ENCODE measurements at places on chromosomes 11 and 22.

DNA sequence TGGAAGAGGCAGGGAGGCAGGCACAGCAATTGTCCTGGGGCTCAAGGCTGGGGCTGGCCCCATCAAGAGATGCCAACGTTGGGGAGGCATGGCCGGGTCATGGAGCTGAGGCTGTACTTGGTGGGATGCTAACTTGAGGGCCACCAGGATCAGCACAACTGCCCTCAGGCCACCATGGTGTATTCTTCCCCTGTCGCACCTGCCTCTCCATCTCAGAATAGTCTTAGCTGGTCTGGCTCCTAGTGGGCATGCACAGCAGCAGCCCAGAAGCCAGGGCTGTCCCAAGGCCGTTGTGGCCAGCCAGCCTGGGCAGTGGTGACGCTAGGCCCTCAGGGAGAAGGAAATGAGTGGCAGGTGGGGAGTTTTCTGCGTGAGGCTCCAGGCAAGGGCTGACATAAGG, 91.3 kb downstream of the DHCR7 start:
- no peak for DNase-seq

DNA sequence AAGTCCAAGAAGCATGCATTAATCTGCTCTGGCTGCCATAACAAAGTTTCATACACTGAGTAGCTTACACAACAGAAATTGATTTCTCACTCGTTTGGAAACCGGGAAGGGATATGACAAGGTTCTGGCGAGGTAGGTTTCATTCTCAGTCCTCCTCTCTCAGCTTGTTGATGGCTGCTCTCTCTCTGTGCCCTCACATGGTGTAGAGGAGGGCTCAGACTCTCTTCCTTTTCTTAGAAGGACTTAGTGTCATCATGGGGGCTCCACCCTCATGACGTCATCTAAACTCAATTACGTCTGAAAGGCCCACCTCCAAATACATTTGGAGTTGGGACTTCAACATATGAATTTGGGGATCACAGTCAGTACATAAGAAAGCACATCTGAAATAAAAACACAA, 18.6 kb downstream of the GLYATL1 start:
- DNase-seq, result no peak

DNA sequence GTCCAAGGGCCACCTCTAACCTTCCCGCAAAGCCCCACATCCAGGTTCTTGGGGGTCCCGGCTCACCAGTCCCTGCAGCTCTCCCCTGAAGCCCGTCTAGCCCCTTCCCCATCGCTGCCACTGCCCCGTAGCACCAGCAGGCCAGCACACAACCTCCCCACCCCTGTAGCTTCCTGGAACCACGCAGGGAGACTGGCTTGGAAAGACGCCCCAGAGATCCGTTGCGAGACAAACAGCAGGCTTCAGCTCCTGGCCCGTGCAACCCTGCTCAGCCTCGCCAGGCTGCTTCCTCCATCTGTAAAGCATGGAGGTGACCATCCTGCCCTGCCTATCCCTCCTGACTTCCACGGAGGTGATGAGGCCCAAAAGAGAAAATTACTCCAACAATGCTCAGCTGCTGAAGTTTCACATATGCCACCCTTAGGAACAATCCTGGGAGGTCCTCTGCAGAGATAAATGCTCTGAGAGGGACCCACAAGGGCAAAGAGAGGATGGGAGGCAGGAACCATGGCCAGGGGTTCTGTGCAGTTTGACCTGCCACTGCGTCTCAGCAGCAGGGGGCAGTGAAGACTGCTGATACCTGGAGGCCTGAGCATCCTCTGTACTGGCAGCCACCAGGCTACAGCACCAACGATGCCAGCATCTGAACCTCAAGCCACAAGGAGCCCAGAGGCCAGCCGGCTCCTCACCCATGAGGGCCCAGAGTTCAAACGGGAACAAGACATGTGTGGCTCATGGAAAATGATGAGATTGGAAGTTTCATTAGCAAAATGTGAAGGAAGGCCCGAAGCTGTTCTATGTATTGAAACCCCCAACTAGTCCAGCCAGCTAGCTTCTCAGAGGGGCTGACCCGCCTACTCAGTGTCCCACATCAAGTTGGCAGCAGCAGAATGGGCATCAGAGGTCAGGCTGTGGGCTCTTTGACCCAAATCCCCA, 16.1 kb downstream of the DGCR2 start:
- DNase-seq, result no peak

DNA sequence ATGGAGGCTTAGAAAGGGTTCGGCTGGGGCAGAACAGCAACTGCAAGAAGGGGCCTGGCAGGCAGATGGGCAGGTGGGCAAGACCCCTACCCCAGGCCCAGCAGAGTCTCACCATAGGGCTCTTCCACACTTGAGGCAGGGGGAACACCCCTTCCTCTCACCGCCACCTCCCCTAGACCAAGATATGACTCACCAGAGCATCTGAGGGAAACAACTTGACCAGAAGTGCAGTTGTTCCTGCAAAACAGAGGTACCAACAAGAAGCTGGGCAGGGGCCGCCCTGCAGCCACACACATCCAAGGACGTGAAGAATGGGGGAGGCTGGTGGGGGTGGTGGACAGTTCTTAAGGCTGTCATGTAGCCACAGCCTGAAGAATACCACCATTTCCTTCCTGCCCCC, 10.9 kb downstream of the TMPRSS5 start:
- DNase-seq, result no peak

DNA sequence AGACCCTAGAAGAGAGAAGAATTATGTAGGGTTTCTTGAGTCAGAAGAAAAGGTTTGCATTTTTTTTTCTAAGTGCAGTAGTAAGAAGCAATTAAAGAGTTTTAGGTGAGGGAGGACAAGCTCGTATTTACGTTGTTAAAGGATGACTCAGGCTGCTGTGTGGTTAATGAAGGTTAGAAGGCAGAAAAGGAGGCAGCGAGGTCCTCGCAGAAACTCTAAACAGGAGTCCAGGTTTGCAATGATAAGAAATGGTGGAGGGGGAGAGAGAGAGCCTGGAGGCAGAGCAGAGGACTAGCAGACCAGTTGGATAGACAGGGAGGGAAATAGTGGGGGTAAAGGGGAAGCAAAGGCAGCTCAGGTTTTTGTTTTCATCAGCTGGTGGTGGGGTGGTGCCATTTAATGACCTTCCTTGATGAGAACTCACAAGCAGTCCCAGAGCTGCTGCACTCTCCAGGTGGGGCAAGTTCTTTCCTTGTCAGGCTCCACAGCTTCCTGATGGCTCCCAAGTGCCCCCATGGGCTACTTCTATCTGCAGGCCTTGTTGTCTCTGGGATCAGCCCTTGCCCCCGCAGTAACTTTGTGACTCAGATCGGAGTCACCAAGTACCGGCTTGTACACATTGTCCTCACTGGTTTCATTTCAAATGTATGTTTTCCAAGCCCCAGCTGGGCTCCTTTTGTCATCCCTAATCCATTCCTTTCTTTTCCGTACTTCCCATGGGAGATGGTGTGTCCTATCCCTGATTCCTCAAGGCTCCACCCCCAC, 8.3 kb upstream of the INSC start:
- DNase-seq, result peak; percentile 80

DNA sequence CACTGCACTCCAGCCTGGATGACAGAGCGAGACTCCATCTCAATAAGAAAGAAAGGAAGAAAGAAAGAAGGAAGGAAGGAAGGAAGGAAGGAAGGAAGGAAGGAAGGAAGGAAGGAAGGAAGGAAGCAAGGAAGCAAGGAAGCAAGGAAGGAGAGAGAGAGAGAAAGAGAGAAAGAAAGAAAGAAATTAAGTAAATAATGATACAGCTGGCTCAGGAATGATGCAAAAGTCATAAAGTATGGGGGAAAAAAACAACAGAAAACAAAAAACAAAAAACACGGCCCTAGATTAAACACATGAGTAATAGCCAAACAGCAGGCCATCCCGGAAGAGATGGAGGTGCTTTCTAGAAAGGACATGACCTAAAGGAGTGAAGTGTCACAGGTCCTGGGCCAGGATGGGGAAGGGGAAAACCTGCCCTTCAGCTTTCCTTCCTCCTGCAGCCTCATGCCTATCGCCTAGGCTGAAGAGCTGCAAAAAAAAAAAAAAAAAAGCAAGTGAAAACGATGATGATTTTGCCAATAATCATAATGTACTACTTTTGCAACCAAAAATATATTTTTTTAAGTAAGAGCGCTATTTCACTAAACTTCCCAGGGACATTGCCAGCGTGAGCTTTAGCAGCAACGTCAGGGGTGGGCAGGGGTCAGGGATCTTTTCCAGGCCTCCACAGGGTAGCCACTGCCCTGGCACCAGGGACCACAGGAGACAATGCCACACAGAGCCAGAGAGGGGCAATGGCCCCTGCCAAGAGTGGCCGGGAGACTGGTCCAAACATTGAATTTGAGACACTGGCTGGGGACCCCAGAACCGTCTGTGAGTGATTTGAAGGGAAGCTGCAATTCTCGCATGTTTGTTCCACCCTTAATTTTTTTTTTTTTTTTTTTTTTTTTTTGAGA, 28.2 kb upstream of the TMPRSS4 start:
- no peak for DNase-seq

GRCh38 chr11:33021937-33022336, 6.3 kb downstream of the DEPDC7 start:
- no peak for DNase-seq

- DNase-seq, result no peak
Observed at GRCh38 chr11:11039208-11039965, 181.5 kb upstream of the ZBED5 start.

DNA sequence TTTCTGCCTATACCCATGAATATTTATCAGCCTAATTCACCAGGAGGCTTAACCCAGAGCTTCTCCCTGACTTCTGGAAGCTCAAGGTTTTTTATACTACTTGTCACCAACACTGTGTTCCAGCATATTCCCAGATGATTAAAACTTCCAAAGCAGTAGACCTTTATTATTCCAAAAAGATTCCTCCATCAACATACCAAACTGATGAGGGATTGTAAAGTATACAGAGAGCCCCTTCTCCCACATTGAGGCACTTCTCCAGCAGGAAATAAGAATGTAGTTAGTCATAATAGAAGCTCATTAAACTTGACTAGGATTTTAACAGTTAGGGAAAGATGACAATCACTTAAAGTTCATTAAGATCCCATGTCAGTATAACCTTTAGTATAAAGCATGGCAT, 51.4 kb upstream of the CEP126 start:
- DNase-seq, result peak; percentile 68

GRCh38 chr11:57787006-57787604, 25.5 kb downstream of the CTNND1 start:
- DNase-seq, result no peak

DNA sequence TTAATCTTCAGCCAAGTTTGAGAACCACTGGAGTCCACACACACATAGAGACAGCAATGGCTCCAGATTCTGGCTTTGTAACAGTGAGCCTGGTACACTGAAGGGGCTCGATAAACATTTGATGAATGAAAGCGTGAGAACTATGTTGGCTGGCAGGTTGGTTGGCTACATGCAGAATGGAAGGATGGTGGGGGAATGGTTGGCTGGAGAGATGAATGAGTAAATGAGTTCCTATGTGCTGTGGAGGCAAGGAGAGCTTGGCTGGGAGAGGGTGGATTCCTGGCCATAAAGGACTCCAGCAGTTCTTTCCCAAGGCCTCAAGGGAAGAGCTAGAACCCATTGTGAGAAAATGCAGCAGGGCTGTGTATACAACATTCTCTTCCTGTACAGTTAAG, 168.0 kb upstream of the NECTIN1 start:
- DNase-seq, result no peak

DNA sequence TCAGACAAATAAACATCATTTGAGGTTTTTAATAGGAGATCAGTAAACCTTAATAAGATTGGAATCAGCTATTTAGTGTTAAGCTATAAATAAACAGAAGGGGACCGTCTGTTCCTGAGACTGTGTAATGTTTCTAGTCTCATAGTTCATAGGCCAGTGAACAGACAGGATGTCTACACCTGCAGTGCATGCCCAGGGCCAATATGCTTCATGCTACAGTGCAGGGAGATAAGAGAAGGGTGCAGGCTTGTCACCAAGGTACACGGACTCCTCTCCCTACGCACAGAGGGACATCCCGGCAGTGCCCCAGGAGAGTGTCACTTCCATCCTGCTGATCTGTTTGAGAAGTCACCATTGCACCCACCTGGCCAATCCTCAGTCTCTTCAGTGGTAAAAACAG, 148.6 kb downstream of the OPCML start:
- no peak for DNase-seq

- no peak for DNase-seq
Observed at GRCh38 chr11:134592391-134592990, 180.4 kb upstream of the B3GAT1 start.

GRCh38 chr11:20584093-20584774, 15.2 kb upstream of the SLC6A5 start:
- DNase-seq, result no peak

GRCh38 chr11:19962053-19962800, 198.0 kb downstream of the DBX1 start:
- no peak for DNase-seq

GRCh38 chr11:66889960-66890359, 33.1 kb downstream of the LRFN4 start:
- DNase-seq, result no peak

GRCh38 chr11:116065986-116066385, 561.8 kb upstream of the CADM1 start:
- DNase-seq, result no peak

- no peak for DNase-seq
Observed at GRCh38 chr11:64866173-64866491, 12.3 kb downstream of the EHD1 start.

GRCh38 chr11:45301537-45302246, 15.6 kb upstream of the SYT13 start:
- DNase-seq, result no peak

DNA sequence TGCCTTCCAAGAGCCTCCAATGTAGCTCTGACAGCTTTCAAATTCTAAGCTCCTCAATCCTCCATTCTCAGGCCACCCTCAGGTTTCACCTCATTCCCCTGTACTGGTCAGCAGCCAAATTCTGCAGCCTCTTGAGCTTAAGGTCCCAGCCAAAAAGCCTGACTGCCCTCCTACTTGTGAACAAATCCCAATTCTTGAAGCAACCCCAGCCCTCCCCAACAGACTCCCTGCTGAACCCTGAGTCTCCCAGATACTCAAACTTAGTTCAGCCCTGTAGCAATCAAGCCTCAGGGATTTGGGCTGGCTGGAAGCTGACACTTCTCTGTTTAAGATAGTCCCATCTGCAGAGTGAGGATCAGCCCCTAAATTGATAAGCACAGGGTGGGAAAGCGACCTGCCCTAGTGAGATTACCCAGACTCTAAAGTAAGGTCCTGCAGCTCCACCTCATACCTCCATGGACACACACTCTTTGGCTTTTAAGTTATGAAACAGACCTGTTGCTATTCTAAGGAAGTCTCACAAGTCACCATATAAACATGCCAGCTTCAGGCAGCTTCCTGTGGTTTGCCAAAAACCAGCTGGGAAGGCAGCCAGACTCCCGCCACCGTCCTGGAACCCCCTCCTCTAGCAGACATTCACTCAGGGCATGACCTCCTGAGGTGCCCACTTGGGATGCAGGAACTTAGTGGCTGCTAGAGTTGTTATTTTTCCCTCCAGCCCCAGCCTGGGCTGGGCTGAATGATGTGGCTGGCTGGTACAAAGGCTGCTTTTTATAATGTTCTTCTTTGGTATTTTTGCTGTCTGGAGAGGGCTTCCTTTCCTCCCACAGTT, 82.5 kb upstream of the PICALM start:
- DNase-seq, result peak; percentile 75

DNA sequence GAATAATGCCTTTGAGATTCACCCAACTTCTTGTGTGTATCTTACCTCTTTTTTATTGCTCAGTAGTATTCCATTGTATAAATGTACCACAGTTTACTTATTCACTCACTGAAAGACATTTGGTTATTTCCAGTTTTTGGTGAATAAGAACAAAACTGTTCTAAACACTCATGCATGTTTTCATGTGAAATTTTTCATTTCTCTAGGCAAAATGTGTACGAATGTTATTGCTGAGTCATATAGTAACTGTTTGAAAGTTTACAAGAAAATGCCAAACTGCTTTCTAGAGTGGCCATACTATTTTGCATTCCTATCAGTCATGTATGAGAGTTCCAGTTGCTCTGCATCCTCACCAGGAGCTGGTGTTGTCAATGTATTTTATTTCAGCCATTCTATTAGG, 8.8 kb upstream of the EMSY start:
- no peak for DNase-seq

Measured in astrocyte of the spinal cord (primary cell).